Stimulated activated CD8-positive, alpha-beta memory T cell treated with anti-CD3 and anti-CD28 coated beads, Interleukin-7, amount 100 ng/mL, for 48 hours (primary cell): ENCODE measurements at places on chromosomes 3 and 15.
A peak's percentile ranks its signal among the peaks of the same experiment; 100 is the strongest.

GRCh38 chr15:41918506-41919126 is 24.8 kb upstream of the SPTBN5 start:
- no peak for DNase-seq

- no peak for DNase-seq
These were observed 19.0 kb downstream of the FAN1 start for GRCh38 chr15:30922480-30923311.

DNA sequence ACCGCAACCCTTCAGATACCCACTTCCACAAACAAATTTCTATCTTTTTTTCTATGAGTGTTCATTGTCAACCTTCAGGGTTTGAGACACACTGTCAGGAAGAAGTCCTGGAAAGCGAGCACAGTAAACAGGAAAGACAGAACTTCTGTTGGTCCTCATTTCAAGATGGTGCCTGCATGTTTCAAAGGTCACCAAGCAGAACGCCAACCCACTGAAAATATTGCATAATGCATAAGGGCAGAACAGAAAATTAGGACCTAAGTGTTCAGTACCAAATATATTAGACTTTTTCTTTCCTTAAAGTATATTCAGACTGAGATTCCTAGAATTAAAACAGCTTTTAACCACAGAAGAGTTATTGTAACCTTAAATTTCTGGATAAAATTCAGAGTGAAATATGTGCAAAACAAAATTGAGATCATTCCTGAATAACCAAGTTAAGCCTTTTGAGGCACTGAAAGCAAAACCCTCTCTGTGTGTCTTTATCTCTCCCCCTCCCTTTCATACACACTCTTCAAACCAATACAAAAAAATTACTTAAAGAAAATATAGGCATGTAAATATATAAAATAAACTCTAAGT is 387.8 kb upstream of the THBS1 start:
- DNase-seq = no peak

DNA sequence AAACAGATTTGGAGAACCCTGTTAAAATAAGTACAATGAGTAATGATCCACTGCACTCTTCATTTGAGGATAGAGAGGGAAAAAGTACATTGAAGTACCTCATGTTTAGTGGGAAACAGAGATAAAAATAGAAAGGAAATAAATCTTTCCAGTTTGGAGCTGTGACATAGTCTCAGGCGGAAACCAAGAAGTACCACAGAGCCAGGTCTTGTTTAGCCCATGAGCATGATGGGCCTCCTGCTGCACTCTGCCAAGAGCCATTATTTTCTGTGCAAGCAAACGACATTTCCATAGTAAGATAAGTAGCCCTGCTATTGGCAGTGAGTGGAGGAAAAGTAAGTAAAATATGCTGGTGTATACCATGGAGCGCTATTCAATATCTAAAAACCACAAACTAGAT is 796.1 kb downstream of the TBL1XR1 start:
- no peak for DNase-seq

GRCh38 chr3:25420885-25421284 is 7.2 kb upstream of the RARB start:
- DNase-seq = no peak

- no peak for DNase-seq
These were observed 9.2 kb upstream of the RFC4 start for GRCh38 chr3:186815435-186815834.

- DNase-seq = peak; percentile 18
These were observed 121.6 kb downstream of the TFDP2 start for GRCh38 chr3:142027735-142028134.

GRCh38 chr3:11548721-11549131 is 95.0 kb downstream of the VGLL4 start:
- DNase-seq = no peak
